Non-pigmented ciliary epithelial cell (primary cell): ENCODE measurements at places on chromosomes 3 and 15.

DNA sequence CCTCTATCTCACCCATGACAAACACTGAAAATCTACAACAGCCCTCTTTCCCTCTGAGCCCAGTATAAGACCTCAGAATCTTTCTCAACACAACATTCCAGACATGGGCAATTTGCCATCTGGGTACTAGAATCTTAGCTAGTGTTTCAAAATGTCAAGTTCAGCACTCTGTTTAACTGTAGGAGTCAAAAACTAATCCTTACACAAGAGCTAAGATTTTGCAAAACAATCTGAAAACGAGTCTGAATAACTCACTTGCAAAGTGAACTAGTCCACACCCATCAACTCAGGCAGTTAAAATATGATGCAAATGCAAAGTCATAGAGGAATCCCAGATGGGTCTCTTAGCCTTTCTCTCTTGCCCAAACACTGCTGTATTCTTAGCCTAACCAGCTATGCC, 67.8 kb downstream of the GPR176 start:
- DNase-seq: no peak

GRCh38 chr15:88834211-88834812, 31.1 kb downstream of the ACAN start:
- peak; percentile 3 for DNase-seq

DNA sequence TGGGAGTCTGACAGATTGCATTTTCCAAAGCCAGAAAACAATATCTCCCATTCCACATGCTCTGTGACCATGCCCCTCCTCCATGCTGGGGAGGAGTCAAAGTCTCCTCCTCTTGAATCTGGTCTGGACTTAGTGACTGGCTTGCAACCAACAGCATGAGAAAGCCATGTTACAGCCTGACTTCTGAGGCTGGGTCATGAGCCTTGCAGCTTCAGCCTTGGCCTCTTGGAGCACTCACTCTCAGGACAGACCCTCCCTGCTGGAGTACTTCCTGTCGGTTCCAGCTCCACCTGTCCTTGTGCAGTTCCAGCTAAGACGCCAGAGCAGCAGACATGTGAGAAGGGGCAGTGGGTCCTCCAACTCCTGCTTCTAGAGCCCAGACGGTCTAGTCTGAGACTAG, 49.7 kb upstream of the RBSN start:
- no peak for DNase-seq

DNA sequence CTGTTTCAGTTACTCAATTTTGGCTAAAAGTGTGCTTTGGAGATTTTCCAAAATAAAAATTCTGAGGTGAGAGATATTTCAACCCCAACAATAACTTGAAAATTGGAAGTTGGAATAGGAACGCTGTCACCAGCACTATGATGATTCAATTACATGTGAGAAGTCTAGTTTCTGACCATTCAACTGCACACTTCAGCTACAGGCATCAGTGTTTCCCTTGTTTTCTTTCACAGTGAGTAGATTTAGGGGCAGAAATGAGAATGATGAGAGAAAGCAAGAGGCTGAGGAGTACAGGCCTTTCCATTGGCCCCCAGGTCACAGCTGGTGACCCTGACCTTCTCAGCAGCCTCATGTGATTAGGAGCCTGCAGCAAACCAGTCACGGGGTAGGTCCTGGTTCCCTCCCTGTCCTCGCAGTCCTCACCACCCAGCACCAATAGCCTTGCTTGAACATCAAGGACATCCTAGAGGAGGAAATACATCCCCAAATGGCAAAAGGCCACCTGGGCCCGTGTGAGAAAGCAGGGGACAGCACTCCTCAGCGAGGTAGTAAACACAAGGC, 10.0 kb upstream of the FILIP1L start:
- no peak for DNase-seq

GRCh38 chr3:194306109-194306686, 44.9 kb downstream of the CPN2 start:
- no peak for DNase-seq

DNA sequence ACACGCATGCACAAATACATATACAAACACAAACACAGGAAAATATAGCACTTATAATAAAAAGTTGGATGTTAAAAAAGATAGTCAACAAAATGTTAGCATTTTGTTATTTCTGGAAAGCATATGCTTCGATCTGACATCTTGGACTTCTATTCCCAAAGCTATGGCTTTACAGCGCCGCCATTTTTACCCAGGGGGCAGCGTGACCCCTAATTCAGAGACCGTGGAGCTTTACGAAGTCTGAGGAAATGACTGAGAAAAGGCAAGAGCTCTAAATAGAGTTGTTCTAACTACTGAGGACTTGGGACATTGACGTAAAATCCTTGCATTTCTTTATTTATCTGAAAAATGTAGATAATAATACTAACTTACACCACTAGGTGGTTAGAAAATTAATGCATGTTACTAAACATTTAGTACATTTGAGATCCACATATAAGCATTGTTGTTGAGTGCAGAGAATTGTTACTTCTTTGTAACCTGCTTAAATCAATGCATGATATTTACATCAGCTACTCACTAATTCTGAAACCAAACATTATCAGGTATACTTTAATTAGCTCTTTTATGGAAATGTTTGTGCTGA, 155.4 kb downstream of the TP63 start:
- no peak for DNase-seq

GRCh38 chr3:6074952-6075351, 786.0 kb upstream of the GRM7 start:
- no peak for DNase-seq

DNA sequence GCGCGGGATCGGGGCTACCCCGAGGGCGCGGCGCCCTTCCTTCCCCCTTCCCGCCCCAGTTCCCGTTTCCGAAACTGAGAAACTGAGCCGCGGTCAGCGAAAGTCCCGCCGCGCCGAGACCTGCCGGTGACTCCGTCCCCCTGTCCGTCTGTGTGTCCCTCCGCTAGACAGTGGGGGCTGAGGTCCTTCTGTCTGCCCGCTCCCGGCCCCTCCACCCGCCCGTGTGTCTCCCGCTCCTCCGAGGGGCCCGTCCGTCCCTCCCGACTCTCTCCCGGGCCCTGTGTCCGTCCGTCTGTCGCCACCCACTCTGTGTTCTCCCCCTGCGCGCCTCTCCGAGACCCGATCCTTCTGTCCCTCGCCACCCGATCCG, 426 bp downstream of the PRKCD start:
- no peak for DNase-seq

- DNase-seq: no peak
Observed at GRCh38 chr3:42875325-42876151, at the start of gene CYP8B1. CYP8B1 (minus strand) TSS chr3:42875879; CDS start chr3:42875816, 63 bp downstream.

- DNase-seq: no peak
Observed at GRCh38 chr3:130963444-130963843, 63.2 kb downstream of the ASTE1 start.

GRCh38 chr15:85622221-85622831, 172.4 kb downstream of the KLHL25 start:
- DNase-seq: peak; percentile 79

DNA sequence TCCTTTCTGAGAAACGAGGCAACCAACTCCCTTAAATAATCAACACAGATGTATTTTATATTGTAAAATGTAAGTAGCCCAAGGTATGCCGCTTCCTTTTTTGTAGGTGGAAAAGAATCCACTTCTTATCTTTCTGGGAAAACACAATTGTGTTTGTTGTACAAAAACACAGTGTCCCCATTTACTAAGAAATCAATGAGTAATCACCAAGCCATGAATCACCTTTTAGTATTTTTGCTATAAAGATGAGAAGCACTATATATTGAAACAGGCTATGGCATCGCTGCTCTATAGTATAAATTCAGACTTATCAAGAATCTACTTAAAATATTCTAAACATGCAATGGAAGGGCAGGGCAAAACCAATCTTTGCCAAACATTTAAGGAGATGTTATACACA, 104.0 kb downstream of the TNIK start:
- DNase-seq: no peak

DNA sequence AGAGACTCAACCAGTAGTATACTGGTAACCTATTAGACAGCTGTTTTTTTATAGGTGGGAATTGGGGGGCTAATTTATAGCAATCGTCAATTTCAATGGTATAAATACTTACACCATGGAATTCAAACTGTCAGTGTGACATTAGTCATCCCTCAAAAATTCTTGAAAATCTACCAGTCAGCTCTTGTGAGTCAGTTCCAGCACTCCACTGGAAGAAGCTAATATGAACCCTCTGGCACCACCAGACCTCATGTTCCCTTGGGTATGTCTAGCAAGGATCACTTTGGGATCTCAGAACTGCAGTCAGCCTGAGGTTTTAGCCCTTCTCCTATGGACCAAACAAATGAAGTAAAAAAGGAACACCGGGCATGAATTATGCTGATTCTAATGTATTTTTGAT, 11.8 kb upstream of the UACA start:
- DNase-seq: no peak

DNA sequence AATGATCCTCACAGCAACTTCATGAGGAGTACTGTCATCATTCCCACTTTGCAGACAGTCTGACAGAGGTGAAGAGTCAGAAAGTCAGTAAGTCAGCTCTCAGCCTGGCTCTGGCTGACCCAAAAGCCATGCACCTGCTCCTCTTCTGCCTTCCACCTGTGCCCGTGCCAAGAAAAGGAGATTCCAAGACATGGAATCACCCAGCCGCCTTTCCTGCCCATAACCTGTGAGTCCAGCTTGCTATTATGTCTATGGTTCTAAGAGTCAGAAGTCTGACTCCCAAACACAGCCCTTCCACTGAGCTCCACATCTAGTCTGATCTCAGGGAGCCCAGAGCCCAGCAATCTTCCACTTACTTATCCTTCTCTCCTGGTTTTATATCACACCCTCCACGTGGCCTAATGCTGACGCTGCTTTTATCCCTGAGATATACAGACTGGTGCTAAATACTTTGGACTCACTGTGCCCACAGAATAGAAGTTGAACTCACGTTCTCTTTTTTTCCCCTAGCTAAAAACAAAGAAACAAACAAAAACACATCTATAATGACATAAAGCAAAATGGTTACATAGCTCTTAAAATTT, 66.0 kb downstream of the PLD1 start:
- DNase-seq: no peak

DNA sequence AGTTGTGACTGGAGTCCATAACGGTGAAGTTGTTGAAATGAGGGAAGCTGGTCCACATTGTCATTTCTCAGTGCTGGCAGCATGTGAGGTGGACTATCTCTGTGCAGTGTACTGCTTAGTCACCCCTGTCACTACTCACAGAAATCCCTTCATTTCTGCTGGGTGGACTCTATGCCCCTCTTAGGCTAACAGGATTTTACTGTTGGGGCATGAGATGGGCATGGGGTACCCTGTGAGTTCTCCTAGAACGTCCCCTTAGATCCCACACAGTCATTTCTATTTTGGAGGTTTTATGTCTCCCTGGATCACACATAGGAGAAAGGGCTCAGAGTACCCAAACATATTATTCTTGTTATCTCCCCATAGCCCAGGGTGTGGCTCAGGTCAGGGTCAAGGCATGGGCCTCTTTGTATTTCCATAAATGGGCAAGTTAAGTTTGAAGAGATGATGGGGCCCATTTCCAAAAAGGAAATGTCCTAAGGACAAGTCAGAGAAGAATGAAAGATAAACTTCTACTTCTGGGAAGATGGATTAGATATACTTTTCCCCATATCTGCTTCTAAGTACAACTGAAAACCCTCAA, 15.2 kb downstream of the P2RY1 start:
- no peak for DNase-seq

DNA sequence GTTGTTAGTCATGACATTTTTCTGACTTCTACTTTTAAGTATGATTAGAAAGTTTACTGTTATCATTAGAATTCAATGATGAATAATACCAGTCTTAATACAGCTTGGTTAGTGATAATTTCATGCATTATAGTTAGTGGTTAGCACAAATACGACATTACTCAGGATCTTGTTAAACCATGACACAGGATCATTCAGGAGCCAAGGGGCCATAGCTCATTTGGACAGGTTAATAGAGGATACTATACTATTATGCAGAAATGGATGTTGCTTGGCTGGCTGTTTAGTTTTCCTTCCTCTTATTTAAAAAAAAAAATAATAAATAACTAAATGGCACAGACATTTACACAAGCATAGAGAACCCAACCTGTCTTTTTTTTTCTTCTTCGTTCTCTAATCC, 55.5 kb downstream of the NSUN3 start:
- no peak for DNase-seq

DNA sequence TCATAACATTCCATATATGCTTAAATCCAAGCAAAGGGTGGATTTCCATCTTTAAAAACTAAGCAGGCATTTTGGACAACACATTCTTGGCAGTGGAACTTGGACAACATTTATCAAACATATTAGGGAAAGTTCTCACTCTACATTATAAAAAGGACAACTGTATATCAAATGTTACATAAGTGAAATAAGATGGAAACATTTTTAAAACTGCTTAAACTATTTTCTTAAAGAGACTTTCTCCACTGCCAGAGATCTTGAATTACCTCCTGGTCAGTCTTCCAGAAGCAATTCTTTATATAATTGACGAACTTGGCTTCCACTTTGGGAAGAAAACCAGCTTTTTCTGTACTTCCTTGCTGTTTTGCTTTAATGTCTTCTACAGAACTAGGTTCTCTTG, 109.3 kb downstream of the NEO1 start:
- DNase-seq: no peak

- no peak for DNase-seq
Observed at GRCh38 chr3:3631114-3631513, 168.1 kb upstream of the LRRN1 start.

DNA sequence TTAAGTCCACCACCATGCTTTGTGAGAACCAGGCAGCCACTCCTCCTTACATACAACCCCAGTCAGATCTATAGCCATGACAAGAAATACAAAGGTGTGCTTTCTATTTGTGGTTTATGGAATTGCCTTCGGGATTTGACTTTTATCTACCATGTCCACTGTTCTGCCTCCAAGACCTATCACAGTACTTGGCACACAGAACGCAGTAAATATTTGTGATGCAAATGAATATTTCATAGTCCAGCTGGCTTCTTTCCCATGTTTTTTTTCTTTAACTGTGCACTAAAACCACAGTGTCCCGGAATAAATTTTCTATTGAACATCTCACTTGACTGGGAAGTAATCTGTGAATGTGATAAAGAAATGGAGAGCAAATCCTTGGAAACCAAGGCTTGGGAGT, 314.7 kb downstream of the RORA start:
- no peak for DNase-seq

DNA sequence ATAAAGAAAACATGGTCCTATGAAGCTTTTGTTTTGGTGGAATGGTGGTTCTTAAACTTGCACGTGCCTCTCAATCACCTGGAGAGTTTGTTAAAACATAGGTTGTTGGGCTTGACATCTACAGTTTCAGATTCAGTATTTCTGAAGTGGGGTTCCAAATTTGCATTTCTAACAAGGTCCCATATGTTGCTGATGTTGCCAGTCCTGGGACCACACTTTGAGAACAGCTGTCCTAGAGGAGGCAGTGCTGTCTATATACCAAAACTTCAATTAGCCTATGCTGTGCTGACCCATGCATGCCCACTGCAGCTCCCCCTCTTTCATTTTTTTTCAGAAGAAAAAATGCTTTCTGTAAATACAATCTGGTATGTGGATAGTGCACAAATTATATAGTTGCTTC, 31.3 kb downstream of the ALCAM start:
- DNase-seq: no peak
